ENCODE measurements at places on chromosomes 11 and 22.

DNA sequence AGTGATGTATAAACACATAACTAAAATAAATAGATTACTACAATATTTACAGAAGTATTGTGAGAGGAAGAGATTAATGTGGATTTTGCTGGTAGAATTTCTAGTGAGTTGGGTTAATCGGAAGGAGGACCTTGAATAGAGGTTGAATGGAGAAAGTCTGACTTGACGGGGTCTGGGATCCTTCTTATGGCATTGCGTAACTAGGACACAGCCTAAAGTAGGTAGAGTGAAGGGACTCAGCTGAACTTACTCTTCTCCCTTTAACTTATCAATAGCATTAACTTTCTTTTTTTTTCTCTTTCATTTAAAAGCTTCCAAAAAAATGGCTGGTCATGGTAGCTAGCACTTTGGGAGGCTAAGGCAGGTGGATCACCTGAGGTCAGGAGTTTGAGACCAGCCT is 139.2 kb downstream of the HIPK3 start:
- no peak for DNase-seq

- no peak for DNase-seq
Measured at GRCh38 chr22:49678137-49678841, 149.4 kb downstream of the BRD1 start.

DNA sequence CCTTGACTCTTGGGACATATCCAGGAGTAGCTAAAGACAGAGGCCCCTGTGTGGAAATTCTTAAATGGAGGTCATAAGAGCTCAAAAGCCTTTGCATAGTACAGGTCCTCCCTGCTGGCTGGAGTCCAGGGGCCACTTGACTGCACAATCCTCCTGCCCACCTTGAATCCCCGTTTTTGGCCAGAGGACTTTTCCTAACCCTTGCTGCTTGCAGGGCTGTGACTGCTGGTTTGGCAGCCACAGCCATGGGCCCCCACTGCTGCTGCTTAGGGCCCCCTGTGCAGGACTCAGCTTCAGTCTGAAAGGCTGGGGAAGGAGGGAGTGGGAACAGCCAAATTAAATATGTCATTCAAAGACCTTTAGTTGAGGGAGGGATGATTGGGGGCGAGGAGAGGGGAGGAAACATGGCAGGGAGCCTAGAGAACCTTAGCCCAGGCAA is 33.4 kb downstream of the ARHGAP1 start:
- no peak for DNase-seq

GRCh38 chr11:126655807-126656128 is 300.3 kb downstream of the ST3GAL4 start:
- DNase-seq, result no peak

DNA sequence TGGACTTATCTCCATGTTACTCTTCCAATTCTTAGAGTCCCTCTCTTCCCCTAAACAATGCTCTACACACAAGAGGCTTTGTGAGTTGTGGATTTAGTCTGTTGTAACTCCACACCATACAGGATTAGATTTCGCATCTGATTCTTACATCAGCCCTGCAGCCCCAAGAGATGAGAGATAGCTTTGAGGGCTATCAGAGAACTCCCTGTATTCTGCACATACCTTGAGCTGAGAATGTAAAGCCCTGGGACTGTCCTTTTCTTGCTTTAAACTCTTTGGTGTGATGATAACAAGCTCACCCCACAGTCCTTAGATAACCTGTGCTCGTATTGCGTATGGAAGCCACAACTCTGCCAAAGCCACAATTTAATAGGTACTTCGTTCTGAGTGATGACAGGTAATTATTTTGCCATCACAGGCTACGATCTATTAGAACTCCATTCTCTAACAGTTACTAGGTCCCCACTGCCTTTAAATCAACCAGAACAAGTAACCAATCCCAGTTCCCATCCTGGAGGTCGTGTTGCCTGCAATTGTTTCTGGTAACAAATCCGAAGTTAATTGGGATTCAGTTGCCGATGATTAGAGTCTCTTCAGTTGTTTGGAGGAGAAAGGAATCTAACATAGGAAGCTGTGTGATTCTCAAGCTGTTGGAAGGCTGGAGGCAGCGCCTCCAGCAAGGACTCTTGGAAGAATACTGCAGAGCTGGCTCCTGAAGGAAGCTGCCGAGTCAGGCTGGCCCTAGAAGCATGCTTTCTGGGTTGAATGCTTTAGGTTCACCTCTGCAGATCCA is 1.3 kb upstream of the PARVG start:
- DNase-seq, result no peak

- DNase-seq, result no peak
Measured at GRCh38 chr11:31802990-31803812, 7.9 kb downstream of the PAX6 start.

DNA sequence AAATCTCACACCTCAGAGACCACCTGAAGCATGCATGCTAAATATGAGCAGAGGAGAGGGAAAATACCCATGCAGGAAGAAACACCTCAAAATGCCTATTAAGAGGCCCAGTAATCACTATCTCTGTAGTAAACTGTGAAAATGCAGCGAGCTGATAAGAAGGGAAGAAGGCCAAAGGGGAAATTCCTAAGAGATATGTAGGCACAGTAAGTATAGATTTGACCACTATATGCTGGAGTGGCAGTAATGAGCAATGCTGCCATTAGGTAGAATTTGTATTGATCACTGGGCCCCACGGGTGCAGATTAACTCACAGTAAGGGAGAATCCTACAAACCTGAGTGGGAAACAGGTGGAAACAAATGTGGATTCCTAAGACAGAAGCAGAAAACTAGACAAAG is 1813.1 kb upstream of the RAG2 start:
- no peak for DNase-seq

DNA sequence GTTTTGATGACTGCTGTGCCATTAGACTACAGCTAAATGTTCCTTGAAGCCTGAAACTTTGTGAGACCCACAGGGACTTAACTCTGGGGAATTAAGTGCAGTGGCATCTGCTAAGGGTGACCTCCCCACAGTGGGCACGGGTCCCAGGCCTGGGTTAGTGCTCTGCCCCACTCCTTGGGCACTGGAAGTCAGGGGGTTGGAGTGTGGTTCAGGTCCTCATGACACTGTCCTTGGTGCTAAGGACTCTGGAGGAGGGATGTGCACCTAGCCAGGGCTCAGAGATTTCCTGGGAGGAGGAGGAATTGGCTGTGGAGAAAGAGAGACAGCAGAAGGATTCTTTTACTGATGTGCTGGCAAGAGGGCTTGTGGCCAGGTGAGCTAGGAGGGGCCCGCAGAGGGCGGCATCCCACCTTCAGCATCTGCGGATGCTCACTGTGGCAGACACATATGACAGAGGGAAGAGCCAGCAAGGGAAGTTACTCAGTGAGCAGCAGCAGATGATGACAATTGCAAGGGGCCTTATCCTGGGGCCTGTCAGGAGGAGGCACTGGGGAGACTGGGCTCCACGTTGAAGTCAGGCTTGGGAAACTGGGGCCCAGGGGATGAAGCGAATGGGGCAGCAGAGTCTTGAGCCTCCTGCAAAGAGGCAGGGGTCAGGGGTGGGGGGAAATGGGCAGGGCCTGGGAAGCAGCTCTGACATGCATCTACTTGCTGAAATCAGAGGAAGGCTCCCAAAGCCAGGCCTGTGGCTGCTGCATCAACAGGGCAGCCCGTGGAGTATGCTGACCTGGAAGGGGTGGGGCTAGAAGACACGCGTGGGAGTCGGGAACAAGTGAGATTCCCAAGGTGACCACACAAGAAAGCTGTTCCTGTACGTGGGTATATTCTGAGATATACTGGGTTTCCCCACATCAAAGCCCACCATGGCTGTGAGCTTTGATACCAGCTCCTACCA is 144.0 kb downstream of the MPPED1 start:
- no peak for DNase-seq

- no peak for DNase-seq
Measured at GRCh38 chr11:1122664-1123002, 35.1 kb upstream of the MUC5AC start.

DNA sequence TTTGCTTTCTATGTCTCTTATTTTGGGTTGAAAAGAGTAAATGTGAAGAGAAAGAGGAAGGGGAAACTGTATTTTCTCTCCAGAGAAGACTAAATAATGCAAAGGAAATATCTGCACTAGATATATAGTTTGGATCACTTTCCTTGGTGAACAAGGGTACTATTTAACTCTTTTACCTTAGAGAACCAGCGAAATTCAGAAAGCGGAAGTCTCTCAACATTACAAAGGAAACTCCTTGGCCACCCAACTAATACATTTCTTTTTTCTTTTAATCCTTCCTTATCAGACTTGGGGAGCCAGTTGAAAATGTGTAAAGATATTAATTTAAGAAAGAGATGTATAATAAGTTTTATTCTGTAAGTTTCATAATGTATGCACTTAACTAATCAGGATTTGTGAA is 64.2 kb downstream of the SESN3 start:
- DNase-seq, result no peak

- DNase-seq, result no peak
Measured at GRCh38 chr11:57786436-57786835, 24.8 kb downstream of the CTNND1 start.

- DNase-seq, result no peak
Measured at GRCh38 chr11:81942646-81943045, 791.0 kb downstream of the FAM181B start.

DNA sequence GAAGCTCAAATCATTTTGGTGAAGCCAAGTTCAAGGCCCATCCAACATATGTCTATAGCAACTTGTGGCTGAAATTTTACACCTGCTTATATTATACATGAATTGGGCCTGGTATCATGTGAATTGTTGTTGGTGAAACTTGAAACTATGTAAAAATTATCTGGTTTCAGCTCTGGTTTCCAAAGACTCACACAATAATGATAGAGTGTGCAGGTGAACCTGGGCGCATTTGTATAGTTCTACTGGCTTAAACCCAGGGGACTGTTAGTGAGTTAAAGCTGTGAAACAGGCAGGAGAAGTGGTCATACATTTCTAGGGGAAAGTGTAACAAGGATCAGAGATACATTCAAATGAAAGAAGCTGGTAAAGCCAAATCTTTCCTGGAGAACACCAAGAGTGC is 627.3 kb downstream of the METTL15 start:
- no peak for DNase-seq

DNA sequence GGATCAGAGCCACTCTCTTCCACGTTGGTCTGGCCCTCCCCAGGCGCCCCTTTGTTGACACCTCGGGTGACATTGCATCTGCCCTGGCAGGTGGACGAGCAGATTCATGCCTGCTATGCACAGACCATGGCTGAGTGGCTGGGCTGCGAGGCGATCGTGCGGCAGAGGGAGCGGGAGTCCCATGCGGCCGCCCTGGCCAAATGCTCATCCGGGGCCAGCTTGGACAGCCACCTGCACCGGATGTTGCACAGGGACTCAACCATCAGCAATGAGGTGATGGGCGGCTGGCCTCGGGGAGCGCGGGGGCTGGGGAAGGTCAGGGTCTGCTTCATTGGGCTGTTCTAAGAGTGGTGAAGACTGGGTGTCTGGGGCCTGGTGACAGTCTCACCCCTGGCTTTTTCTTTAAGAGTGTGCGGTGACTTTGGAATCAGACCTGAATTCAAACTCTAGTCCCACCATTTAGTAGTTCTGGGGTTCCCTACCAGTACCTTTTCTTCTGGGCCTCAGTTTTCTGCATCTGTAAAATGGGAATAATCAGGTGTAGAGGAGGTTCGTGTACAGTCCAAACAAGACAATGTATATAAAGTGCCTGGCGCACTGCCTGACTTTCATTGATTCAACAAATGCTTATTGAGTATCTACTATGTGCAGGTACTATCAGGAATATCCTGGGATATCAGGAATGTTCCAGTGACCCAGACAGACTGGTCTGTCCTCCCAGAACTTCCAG is 53.0 kb downstream of the LHFPL7 start:
- DNase-seq, result no peak

DNA sequence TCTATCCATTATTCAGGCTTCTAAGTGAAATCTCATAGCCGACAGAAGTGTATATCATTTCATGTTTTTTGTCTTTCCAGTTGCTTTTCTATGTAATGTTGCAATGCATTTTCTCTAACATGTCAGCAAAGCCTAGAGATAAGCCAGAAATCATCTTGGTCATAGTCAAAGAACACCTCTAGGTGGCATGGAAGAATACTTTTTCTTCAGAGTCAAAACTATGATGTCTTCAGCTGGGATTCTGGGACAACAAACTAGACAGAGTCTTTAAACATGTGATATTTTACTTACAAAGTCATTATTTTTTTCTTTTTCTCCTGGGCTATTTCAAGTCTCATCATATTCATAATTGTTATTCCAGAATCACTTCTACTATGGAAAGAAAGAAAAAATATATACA is 4.4 kb downstream of the GAS2 start:
- DNase-seq, result no peak

DNA sequence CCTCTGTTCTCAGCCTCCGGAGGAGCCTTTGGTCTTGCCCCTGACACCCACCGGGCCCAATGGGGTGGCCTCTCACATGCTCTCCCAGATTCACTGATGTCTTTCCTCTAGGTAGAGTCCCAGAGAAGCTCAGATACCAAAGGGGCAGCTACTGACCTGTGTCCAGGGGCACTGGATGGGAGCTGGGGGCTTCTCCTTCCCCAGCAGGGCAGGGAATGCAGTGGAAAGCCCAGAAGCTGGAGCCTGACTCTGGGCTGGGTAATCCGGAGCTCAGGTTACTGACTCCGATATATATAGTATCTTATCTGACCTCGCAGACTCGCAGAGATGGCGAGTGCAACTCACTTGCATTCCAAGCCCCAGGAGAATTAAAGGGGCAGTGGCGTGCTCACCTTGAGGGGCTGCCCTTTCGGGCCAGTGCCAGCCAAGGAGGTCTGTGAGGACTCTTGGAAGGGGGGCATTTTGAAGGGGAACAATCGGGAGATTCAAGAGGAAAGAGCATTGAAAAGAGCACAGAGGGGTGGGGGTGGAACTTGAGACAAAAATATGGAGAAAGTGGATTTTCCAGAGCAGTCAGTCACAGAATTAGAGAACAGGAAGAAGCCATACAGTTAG is 2.5 kb downstream of the USP2 start:
- no peak for DNase-seq

DNA sequence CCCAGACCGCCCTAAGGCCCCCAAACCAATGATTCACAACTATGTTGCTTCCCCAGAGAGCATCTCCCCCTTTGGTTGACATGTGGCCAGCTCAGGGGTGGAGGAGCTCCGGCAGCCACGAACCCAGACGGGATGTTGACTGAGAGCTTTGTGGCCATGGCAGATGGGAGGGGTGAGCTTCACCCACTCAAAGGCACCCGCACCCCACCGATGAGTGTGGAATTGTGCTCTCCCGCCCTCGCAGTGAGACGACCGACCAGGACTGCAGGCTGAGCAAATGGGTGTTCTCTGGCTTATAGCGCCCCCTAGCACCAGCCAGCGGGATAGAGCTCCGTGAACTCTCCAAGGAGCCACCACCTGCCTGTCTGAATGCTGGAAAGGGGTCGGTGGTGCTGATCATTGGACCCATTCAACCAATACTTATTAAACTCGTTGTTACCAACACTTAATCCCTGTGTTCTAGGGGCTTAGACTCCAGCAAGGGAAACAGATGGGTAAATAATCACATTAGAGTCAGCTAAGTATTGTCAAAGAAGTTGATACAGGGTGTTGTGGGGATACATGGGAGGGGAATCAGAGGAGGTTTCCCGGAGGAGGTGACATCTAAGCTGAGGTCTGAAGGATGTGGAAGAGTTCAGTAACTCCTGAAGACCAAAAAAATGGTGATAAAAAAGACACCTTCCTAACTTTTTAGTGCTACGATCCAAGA is 4.5 kb upstream of the TIMP3 start:
- peak; percentile 20 for DNase-seq
